ENCODE measurements at places on chromosomes 3 and 15.

DNA sequence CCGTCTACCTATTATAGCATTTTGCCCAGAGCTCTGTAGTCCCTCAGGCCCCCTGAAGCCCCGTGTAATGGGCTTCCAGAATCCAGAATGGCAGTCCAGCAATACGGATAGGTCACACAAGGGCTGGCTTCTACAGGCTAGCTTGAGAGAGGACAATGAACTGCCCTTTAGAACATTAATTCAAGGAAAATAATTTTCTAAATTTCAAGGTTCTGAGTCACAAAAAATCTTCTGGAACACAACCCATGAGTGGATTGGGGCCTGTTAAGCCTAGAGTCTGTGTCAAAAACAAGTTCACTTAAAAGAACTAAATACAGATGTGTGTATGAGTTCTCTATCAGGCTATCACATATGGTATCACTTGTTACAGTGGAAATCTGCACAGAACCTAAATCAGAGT is 28.8 kb downstream of the DCP1A start:
- DNase-seq, result no peak

GRCh38 chr3:120642368-120642948 is 39.6 kb downstream of the HGD start:
- no peak for DNase-seq

DNA sequence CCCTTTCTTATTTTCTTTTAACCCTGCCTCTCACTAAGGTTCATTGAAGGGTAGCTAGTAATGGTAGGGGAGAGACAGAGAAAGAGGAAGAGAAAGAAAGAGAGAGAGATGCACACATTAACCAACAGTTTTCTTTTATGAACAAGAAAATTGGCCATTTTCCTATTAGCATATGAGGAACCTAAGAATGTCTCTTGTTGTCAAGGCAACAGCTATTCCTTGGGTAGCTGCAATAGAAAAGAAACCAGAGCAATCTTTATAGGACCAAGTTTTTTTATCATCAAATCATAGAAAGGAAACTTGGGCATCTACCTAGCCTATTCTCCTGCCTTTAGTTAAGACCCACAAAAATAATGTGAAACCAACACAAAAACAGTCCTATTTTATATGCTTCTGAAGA is 15.0 kb upstream of the CCDC39 start:
- no peak for DNase-seq

DNA sequence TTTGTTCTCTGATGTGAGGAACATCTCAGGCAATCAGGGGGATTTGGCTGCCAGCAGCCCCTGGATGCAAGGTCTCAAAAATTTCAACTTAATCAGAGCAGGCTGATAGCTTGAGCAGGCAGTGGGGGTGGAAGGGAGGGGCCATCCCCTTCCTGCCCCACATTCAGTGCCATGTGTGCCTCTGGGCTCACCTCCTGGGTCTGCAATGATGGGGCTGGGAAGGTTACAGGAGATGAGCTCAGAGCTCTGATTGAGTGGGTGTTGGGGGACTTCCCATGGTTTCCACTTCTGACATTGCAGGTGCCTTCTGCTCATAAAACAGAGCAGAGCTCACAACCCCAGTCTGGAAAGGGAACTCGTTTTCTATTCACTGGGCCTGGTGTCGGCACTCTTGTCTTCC is 37.0 kb downstream of the PARP16 start:
- no peak for DNase-seq

DNA sequence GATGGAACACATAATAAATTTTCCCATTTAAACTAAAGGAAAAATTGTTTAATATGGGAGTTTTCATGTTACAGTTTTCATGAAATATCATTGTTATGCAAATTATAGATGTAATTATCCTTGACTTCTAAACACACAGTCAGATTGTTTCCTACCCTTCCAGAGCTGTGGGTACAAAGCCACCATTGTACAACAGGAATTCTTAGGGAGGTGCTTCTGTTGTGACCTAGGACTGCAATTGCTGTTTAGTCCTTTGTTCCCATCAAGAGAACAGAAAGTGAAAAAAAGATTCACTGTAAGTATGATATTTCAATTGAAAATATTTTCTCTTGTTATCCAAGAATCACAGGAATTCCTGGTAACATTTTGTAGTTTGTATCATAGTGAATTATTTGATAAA is 455.3 kb upstream of the NAALADL2 start:
- DNase-seq, result no peak

GRCh38 chr3:11930084-11930483 is 74.1 kb upstream of the SYN2 start:
- no peak for DNase-seq

GRCh38 chr3:170350515-170351413 is 6.8 kb upstream of the SKIL start:
- no peak for DNase-seq

DNA sequence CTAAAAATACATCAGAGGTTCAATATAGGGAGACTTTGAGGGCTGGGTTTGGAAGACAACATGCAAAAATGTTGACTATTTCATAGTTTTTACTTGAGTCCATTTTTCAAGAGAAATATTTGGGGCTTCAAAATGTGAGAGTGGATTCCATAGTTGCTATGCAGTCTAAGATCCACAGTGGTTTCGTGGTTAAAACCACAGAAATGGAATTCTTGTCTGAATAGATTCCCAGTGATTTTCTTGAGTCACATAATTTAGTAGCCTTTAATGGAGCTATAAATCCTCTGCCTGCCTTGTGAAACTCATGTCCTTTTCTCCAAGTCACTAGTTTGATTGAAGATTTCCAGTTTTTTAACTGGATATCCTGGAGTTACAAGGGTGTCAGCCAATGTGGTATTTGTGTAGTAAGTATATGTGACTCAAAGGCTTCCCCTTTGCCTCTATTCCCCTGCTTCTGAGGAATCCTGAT is 94.7 kb upstream of the RBMS3 start:
- DNase-seq, result no peak

- DNase-seq, result no peak
Measured at GRCh38 chr3:179706233-179706632, 53.4 kb downstream of the USP13 start.

DNA sequence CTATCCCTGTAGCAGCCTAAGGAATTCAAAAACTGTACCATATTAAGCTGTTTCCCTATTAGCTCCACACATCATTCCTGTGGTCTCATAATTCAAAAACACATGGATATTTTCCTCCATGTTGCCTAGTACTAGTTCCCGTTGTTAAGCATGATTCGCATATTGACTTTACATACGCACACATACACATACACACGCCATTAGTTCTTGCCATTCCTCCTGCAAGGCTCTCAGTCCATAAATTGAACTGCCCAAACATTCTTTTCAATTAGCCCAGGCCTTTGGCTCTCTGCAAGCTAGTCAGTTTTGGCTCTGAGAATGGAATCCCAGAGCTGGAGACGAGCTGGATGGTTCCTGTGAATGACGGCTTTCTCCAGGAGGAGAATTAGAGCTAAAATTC is 57.2 kb upstream of the RAD18 start:
- no peak for DNase-seq

GRCh38 chr3:190644766-190645165 is 130.9 kb downstream of the IL1RAP start:
- no peak for DNase-seq

- no peak for DNase-seq
Measured at GRCh38 chr3:177657243-177657642, 460.0 kb upstream of the TBL1XR1 start.

Data from stimulated activated CD8-positive, alpha-beta memory T cell treated with anti-CD3 and anti-CD28 coated beads, Interleukin-4, amount 100 ng/mL, for 1 hour (primary cell).